ENCODE measurements at places on chromosomes 4 and X.

GRCh38 chr4:2412534-2412884 is 5.9 kb downstream of the ZFYVE28 start:
- DNase-seq, result no peak

GRCh38 chrX:10198254-10198653 is 41.5 kb downstream of the CLCN4 start:
- no peak for DNase-seq

DNA sequence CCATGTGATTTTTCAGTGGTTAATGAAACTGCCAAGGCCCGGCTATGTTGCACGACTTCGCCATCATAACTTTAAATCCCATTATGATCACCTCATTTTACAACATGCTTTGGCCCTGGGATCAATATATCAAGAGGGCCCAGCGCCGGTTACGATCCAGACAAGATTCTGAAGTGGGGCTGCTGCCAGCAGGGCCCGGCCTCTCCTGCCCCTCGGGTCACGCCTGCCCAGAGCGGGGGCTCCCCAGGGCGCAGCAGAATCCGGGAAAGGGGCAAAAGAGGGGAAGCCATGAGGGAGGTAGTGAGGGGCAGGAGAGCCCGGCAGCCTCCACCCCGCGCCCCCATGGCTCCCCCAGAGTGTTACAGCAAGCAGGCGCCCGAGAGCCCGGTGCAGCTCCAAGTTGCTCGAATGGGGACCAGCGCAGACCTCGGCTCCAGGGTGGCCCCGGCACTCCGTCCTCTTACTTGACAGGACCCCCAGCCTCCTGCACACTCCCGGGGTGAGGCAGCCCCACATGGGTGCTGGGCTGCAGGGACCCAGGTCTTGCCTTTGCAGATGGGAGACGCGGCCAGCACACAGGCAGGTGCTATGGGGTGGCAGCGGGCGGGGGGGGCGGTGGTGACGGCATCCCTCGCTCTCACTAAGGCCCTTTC is 129.8 kb upstream of the NKX1-1 start:
- DNase-seq, result no peak

DNA sequence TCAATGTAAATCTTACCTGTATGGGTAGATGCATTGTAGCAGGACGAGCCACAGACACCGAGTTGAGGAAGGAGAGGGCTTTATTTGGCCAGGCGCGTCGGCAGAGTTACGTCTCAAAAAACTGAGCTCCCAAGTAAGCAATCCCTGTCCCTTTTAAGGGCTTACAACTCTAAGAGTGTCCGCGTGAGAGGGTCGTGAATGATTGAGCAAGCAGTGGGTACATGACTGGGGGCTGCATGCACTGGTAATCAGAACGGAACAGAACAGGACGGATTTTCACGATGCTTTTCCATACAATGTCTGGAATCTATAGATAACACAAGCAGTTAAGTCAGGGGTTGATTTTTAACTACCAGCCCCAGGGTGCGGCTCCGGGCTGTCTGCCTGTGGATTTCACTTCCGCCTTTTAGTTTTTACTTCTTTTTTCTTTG is 524.9 kb upstream of the HTR2C start:
- DNase-seq, result no peak

GRCh38 chr4:113555868-113556267 is 205.7 kb downstream of the CAMK2D start:
- no peak for DNase-seq

DNA sequence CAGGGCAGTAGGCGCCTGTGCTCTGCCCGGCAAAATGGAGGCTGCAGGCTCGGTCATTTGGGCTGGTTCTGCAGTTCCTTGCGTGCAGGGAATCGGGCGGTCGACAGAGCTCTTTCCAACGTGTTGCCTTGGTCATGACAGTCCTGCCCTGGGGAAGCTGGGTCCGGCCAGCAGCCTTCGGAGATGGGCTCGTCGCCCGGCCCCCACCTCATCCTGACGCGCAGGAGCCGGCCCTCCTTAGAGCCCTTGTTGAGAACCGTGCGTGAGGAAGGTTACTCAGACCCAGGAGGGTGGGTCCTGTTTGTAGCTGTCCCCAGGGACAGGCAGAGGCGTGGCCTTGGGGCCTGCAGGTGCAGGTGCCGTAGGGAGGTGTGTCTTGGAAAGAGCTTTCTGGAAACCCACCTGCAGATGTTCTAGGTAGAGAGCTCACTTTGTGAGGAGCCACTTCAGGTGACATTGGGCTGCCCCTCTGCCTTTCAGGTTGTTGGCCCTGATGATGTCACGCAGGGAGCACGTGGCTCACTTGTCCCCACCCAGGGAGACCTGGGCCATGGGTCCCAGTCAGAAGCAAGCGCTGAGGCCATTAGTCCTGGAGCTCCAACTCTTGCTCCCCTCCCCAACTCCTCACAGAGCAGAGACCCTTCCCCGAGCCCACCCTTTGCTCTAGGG is 15.2 kb upstream of the HGFAC start:
- DNase-seq, result no peak

GRCh38 chrX:53644751-53645150 is 41.8 kb downstream of the HUWE1 start:
- no peak for DNase-seq

DNA sequence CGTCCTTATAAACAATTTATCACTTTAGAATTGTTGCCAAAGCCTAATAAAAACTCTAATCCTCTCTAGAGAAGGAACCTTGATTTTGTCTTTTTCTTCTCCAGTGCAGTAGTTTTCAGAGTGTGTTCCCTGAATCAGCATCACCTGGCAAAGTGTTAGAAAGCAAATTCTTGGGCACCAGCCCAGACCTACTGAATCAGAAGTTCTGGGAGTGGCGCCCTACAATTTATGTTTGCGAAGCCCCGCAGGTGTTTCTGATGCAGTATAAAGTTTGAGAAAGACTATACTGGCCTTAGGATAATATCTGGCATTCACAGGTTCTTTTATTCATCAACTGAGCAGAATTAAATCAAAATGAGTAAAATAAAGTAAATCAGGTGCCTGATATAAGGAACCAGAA is 645.8 kb upstream of the ATOH1 start:
- DNase-seq, result no peak

GRCh38 chr4:153646978-153647377 is 37.1 kb upstream of the TLR2 start:
- DNase-seq, result no peak

DNA sequence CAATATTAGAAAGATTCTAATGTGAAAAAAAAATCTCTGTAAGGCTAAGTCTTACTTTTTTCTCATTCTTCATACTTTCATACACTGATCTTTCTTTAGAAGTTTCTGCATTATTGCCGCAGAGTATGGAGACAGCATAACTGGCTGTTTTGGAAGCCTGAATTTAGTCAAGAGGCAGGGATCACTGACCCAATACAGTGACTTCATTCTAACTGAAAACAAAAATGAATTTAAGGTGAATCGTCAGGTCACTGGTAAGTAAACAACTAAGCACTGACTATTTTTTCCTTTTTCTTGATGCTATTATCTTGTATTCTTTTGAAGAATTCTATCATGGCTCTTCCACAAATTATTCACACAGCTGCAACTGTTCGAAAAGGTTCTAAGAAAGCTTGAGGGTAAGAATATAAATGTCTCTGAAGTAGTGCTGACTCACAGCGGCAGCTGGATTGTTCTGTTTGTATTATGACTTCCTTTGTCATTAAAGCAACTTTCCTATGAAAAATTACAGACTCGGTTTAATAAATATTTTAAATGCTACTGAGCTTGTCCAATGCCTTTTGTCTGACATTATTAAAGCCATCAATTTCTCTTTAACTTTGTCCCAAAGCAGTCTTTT is 609.3 kb downstream of the FSTL5 start:
- DNase-seq, result no peak

GRCh38 chr4:147509386-147509785 is 28.5 kb downstream of the EDNRA start:
- DNase-seq, result no peak

DNA sequence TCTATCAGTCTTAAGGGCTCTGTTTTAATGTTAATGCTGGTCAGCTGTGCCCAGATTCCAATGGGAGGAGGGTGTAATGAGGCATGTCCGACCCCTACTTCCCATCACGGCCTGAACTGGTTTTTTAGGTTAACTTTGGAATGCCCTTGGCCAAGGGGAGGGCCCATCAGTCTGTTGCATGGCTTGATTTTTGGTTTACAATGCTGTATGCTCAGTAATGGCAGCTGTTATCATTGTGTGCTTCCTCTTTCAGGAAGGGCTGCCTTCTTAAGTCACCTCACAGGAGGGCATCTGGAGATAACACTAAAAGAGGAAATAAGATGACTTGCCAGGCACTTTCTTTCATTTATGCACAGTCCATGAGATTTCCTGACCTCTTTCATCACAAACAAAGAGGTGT is 36.3 kb downstream of the ATXN3L start:
- no peak for DNase-seq

GRCh38 chr4:3276986-3277385 is 15.8 kb upstream of the RGS12 start:
- DNase-seq, result no peak

GRCh38 chr4:73586040-73586439 is 34.2 kb downstream of the RASSF6 start:
- no peak for DNase-seq

GRCh38 chr4:123304151-123304964 is 92.2 kb upstream of the SPRY1 start:
- DNase-seq, result no peak

DNA sequence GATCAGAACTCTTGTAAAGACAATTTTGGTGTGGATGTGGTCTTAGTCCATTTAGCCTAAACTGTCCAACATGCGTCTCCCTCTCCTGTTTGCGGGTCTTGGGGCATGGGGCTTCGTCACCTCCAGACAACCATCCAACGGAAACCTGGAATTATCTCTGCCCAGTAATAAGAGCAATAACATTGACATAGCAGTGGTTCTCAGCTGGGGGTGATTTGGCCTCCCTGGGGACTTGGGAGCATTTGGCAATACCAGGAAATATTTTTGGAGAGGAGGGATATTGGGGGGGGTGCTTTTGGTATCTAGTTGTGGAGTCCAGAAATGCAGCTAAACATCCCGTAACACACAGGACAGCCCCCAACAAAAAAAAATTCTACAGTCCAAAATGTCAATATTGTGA is 47.2 kb downstream of the SEL1L3 start:
- no peak for DNase-seq

- no peak for DNase-seq
Measured at GRCh38 chr4:88333741-88334405, 44.8 kb upstream of the HERC6 start.

DNA sequence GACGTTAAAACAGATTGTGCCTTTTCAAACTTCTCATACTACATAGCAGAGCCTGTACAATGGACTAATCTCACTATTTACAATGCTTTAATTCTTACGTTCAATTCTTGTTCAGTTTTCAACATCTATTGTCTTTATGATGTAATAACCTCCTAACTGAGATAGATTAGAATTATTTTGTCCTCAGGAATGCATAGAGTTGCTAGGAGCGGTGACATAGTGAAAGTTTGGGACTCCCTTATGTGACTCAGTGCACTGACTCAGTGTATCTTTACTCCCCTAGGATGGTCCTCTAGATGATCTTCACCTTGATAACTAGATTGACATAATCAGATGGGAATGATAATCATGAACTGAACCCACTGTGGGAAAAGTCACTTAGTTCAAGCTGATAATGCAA is 151.5 kb downstream of the VEGFC start:
- no peak for DNase-seq

DNA sequence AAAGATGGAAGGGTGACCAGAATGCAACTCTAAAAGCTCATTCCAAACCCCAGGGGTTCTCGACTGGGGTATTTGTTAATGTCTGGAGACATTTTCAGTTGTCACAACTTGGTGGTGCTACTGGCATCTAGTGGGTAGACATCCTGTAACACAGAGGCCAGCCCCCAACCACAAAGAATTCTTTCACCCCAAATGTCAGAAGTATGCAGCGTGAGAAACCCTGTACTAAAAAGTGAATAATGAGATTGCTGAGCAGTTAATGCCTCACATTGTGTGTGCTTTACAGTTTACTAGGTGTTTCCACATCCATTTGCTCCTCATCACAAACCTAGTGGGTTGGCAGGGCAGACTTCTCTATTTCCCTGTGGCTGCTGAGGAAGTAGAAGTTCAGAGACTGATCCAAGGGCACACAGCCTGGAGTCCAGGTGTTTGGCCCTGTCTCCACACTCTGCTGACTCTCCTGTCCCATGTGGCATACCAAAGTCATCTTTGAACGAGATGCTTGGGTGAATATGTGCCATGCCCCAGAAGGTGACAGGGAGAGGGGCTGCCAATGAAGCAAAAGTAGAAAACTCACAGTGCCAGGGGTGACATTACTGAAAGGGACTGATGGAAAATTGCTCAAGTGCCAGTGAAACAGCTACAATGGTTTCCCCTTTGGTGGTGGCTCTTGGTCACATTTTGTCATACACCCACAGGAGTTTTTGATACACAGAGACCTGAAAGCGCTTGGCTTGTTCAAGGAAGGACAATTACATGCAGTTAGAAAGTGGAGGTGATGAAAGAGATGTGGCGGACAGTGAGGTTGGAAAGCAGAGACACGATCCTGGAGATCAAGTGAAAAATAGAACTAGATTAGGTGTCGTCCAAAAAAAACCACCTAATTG is 10.1 kb upstream of the TMEM154 start:
- no peak for DNase-seq

GRCh38 chrX:114071412-114071811 is 512.5 kb upstream of the HTR2C start:
- no peak for DNase-seq

GRCh38 chrX:31487951-31488350 is 416.1 kb upstream of the FTHL17 start:
- DNase-seq, result no peak

GRCh38 chr4:38664706-38665401 is 855 bp downstream of the KLF3 start:
- DNase-seq, result no peak

DNA sequence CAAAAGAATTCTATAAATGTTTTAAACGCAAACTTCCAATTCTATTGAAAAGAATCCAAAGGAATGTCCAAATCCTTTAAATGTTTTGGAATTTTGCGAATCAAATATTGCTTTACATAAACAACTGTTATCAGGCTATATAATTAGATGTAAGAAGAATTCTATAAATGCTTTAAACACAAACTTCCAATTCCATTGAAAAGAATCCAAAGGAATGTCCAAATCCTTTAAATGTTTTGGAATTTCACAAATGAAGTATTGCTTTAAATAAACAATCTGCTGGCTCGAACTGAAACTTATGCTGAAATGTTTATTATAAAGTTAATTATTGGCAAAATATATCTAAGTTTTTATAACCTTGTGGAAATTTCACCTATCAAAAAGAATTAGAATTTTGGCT is 16.1 kb downstream of the DAPP1 start:
- no peak for DNase-seq

- no peak for DNase-seq
Measured at GRCh38 chr4:73257651-73258435, 755 bp downstream of the ANKRD17 start.
